ENCODE measurements at places on chromosomes 2 and 18. TPM values are rescaled to one million over a fixed set of nuclear protein-coding genes. Genes with fewer than 3 reads are reported as not detected.

DNA sequence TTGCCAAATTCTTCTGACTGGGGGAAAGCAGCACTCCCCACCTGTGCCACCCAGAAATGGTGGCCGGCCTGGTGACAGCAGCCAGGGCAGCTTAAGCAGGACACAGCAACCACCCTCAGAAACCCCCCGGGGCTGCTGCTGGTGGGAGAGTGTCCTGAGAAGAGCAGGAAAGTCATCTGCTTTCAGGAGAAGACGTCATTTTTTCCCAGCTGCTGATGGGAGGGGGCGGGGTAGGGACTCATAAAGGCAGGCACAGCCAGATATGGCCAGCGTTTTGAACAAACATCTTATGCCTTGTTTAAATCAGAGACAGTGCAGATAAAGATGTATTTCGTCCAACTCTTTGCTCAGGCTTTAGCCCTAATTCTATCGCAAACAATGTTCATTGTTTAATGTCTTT lies 139.5 kb downstream of the LRRC30 start:
- DNase-seq: no peak

GRCh38 chr2:53252115-53252514 lies 515.5 kb upstream of the CHAC2 start:
- DNase-seq: no peak

GRCh38 chr2:64640153-64641044 lies 13.3 kb downstream of the SERTAD2 start:
- peak; percentile 44 for DNase-seq

DNA sequence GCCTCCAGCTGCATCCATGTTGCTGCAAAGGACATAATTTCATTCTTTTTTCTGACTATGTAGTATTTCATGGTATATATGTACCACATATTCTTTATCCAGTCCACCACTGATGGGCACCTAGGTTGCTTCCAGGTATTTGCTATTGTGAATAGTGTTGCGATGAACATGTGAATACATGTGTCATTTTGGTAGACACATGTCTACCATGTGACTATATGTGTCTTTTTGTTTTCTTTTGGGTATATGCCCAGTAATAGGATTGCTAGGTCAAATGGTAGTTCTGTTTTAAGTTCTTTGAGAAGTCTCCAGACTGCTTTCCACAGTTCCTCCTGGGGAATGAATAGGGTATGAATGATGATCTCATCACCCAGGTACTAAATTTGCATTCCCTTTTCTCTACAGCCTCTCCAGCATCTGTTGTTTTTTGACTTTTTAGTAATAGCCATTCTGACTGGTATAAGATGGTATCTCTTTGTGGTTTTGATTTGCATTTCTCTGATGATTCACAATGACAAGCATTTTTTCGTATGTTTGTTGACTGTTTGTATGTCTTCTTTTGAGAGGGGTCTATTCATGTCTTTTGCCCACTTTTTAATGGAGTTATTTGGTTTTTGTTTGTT lies 35.6 kb upstream of the FEZ2 start:
- no peak for DNase-seq

POTEF gene
- not detected for total RNA-seq

GRCh38 chr18:76379226-76380126 lies 115.6 kb downstream of the ZNF516 start:
- no peak for DNase-seq

DNA sequence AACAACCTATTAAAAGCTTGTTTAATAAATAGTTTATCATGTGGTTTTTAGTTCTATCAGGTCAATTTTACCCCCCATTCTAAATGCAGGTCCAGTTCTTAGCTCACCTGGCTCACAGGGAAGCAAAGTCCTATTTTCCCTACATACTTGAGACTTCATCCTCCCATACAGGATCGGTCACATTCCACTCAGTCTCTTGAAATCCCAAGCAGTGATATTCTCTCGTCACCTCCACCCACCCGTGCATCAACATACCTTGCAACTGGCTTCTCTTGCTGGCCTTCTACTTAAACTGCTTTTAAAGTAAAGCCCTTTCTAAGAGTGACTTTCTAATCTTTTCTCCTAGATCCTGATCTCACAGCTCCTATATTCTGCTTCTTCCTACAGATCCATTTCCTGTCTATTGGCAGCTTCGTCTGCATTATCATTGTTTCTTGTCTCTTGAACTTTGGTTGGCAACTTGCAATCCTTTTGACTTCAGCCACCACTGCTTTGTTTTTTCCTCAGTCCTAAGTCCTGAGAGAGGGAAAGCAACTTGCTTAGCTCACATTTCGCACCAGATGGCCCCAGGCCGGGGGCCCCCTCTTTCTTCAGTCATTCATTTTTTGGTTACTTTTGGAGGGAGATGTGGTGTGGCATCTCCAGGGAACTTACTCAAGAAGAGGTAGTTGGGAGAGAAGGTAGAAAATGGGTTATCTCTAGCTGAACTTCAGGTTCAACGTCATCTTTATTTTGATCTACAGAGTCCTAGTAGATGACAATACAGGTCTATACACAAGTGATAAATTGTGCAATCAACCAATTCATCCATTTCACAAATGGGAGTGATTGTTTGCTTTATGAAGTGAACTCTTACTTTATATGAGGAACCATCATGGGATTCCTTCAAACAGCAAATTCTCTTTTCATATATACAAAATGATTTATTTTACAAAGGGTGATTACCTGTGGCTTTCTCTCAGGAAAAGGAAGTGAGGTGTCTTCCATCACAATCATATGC lies 23.9 kb upstream of the NCOA1 start:
- DNase-seq: no peak
